Stimulated activated CD4-positive, alpha-beta T cell treated with anti-CD3 and anti-CD28 coated beads, Interleukin-2, amount 100 ng/mL, for 24 hours (primary cell): ENCODE measurements at places on chromosomes 7 and 10.

DNA sequence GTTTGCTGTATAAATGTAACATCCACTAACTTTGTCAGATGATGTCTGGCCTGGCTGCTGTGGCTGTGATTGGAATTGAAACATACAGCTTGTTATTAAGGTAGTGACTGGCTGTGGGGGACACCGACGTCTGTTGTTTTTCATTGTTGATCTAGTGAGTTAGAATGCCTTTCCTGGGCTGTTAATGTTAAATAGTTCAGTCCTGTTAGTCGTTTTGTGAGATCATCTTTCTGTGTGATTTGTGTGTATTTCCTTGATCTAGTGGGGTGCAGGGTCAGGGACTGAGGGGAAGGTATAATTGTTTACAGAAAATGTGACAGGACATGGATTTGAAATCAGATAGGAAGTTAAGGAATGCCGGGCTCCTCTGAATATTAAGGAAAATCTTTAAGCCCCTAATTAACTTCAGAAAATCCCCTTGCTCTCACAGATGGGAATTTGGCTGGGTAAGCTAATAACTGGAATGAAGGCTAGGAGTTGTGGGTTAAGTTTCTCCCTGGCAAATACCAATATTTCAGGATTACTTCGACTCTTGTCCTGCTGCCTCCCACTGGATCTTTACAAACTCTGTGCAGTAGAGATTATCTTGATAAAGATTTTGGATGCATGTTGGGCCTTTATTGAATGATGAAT, 163.1 kb downstream of the AUTS2 start:
- DNase-seq: no peak

DNA sequence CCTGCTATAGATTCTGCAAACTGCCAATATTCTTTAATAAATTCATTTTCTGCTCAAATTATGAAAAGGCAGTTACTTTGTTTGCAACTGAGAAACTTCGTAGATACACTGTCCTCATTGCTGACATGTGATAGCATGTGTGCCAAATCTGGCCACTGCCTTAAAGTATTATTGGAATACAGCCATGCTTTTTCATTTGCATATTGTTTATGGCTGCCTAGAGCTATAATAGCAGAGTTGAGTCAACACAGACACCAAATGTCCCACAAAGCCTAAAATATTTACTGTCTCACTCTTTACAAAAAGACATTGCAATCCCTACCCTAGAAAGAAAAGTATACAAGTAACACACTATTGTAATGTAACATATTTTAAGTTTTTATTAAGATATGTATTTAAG, 647.4 kb downstream of the XPNPEP1 start:
- DNase-seq: no peak

DNA sequence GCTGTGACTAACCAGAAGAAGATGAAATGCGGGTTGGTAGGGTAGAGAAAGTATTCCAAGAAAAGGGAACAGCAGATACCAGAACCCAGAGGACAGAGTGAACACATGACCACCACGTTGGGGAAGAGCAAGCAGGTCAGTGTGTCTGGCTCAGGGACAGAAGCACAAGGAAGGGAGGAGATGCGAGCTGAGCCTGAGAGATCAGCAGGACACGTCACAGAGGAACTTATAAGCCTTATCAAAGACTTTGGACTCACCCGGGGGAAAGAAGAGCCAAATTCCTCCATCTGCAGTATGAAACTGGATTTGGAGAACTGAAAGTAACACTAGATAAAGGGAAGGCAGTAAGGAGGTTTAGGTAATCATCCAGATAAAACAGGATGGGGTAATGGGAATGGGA, 232.1 kb upstream of the NPVF start:
- DNase-seq: no peak

GRCh38 chr7:128710481-128710880, 28.7 kb upstream of the CALU start:
- no peak for DNase-seq

DNA sequence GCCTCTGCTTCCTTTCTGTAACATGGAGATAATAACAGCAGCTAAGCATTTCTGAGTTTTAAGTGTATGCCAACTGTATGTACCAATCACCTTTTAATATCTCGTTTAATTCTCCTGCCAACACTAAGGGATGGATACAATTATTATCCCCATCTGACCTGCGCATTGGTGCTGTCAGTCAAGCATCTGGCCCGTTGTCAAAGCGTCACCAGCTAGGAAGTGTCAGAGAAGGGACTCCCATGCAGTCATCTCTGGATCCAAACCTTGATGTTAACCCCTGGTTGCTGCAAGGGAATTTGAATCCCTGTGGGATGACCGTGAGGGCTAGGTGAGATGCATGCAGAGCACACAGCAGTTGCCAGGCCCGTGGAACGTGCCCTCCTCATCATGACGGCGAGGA, 506.8 kb downstream of the SDK1 start:
- DNase-seq: no peak

GRCh38 chr10:49749556-49750491, 12.3 kb downstream of the OGDHL start:
- no peak for DNase-seq

DNA sequence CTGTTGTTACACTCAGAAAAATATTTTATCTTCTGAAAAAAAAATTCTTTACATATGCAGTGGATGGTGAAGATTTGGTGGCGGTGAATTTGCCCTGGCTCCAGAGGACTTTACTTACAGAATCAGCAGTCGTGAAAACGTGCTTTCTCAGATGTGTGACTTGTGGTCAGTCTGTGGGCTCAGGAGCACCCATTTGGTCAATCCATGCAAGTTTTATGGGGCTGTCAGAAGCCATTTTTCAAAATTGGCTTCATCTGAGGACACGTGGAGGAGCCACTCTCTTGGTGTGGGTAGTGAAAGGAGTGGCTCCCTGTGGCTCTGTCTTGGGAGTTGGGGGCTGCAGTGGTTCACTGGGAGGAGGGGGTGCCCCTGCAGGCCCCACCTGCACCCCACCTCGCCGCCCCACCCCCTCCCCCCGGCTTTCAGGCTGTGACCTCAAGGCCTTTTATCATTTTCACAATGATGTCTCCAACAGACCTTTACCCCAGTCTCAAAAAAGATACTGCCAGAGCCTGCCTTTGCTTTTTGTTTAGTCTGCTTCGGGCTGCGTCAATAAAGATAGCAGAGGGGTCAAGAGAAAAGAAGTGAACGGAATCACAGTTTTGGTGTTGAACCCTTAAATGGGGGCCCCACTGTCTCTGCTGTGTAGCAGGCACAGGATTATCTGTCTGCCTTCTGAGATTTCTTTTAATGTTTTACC, 137.4 kb downstream of the MGMT start:
- no peak for DNase-seq

- no peak for DNase-seq
Observed at GRCh38 chr10:50325449-50326171, 74.3 kb upstream of the ASAH2 start.

DNA sequence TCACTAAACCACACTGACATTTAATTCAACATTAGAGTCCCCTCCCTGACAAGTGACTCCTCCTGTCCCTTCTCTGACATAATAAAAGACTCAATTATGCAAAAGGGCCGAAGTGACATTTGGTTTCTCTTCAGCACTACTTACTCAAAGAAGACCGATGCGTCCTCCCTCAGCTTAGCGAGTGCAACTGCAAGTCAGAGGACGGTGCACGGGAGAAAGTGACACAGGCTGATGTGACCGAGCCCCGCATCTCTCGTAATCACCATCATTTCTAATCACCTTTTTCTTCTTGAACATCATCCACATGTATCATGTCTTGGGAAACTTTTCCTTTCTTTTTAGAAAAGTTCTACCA, 155.7 kb downstream of the TCERG1L start:
- DNase-seq: no peak

- no peak for DNase-seq
Observed at GRCh38 chr10:23512355-23513058, 73.6 kb downstream of the OTUD1 start.

DNA sequence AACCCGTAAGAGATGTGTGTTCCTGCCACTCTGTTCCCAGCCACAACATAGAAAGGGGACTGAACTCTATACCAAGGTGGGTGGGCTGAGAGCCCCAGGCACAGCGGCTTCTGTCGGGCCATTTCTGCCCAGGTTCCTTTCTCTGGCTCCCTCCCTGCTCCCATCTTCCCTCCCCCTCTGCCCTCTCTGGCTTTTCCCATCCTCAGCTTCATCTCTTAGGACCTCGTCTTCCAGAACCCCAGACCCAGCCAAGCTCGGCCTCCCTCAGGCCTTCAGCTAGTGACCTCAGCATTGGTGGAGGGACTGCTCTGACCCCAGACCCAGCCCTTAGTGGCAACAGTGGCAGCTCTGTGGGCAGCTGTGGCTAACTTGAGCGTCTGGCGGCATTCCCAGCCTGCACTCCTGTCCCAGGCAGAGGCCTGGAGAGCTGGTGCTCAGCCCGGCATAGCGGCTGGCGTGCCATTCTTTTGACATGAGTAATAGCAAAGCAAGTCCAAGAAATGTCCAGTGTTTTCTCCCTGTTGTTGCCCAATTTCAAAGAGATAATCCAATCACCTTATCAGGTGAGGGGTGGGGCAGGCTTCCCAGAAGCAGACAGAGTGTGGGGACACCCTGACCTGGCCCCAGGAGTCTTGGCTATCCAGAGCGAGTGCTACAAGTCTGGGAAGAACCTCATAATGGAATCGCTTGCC, 15.9 kb downstream of the PTPRE start:
- DNase-seq: no peak

GRCh38 chr10:48678041-48678440, 6.6 kb upstream of the WDFY4 start:
- no peak for DNase-seq

DNA sequence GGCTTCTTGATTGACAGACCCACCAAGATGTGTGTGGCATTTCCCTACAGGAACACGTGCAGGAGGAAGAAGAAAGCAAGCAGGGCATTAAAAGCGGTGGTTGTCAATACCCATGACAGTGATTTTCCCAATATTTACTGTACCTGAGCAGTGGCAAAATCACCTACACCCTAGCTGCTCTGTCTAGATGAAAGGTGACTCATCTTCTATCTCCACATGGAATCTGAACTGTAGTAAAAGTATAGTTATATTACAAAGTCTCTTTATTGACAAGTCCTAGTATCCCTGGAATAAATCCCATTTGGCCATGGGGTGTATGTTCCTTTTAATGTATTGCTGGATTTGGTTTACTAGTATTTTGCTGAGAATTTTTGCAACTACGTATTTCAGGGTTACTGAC, 458.8 kb upstream of the SORCS1 start:
- DNase-seq: no peak

- DNase-seq: no peak
Observed at GRCh38 chr7:50817561-50817960, 34.9 kb upstream of the GRB10 start.
